ENCODE measurements at places on chromosomes 5 and 9. TPM values are rescaled to one million over a fixed set of nuclear protein-coding genes. Genes with fewer than 3 reads are reported as not detected.

DNA sequence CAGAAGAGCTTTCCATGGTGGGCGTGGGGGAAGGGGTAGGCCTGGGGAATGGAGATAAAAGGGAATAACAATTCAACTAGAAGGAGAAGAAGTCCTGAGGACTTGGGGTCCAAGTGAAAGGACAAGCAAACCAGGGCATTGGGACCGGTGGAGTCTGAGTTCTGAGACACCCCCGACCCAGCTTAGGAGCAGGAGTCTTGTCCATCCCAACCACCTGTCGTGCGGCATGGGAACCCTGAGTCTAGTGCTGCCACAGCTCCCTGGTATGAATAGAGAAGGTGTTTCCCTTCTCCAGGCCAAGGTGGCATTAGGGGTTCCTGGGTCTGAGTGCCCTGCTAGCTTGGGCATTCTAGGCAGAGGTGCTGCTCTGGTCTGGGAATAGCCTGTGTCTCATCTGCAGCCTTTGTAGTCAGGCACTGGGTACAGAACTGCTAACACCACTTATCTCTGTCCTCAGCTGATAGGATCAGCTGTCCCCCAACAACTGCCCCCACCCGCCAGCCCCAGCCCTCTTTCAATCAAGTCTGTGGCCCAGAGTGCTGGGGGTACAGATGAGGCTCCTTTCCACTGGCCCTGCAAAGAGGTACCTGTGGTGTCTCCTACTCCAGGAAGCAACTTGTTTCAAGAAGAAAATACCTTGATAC lies 9.9 kb downstream of the HNRNPAB start:
- no peak for DNase-seq

DNA sequence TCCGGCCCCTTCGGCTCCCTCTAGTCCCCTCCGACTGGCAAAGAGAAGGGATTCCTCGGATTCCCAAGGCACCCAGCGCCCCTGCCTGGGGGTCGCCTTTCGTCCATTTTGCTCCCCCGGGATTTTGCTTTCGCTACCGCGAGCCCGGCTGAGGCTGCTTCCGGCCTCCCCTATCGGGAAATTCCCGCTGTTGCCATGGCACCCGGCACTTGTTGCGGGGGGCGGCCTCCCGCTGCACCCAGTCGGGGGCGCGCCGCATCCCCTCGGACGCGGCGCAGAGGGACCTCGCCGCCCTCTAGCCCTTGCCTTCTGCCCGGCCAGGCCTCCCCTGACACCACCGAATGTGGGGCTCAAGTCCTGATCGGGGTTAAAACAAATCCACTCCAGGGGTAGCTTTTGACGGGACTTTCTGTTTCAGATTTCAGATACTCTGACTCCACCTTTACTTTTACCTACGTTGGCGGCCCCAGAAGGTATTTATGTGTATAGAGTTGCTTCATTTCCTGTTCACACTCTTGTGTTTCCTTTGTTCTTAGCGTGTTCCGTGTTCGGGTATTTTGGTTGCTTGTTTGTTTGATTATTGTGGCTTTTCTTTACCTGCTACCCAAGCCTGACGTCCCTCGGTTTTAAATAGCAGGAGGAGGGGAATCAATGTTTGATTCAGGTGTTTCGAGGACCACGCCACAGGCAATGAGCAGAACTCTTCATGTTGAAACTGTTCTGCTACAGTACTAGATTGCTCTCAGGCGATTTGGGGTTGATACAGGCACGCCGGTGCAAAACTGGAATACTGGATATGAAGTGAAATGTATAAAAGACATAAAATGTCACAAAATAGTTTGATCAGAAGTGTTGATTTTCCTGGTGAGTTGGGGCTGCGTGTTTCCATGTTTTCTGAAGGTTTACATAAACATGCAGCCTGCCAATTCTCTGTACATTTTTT lies 1.5 kb downstream of the PARP8 start:
- peak; percentile 59 for DNase-seq

GRCh38 chr9:91784673-91785446 lies 165.2 kb downstream of the ROR2 start:
- no peak for DNase-seq

DNA sequence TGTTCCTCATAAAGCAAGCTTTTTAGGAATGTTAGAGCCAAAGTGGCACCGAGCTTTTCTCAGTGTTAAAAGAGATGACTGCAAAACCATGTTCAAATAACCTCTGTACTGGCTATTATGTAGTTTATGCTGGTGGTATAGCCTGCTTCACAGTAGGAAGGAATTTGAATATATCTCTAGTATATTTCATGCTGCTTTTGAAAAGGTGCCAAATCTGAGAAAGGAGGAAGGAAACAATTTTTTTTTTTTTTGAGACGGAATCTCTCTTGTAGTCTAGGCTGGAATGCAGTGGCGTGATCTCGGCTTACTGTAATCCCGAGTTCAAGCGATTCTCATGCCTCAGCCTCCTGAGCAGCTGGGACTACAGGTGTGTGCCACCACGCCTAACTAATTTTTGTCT lies 13.5 kb downstream of the CREBRF start:
- no peak for DNase-seq

DNA sequence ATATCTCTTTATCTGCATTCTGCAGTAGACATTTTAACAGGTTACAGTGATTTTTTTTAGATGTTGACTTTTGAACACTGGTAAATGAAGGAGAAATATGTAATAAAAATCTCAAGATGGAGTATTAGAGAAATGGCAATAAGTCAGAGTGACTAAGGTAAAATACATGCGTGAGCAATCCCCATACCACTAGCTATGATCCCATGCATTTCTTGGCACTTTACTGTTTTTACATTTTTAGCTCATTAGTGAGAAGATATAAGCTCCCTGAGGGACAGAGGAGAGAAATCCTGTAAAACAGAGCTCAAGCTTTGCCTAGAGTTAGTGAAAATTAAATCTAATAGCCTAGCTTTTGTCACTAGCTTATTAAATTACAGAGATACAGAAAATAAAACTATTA lies 181.9 kb upstream of the TRPM3 start:
- DNase-seq = no peak

DNA sequence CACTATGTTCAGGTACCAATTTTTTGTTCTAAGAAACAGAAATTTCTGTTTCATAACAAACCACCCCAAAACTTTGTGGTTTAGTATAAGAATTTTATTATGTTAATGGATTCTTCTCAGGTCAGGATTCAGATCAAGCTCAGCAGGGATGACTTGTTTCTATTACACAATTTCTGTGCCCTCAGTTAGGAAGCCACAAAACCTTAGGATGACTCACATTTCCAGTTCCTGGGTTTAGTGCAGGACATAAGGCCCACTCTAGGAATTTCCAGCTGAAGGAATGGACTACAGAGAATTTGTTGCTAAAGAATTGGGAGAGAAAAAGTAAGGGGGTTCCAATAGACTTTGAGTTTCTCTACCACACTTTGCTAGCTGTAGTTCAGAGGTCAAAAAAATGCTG lies 629.3 kb downstream of the ANXA1 start:
- no peak for DNase-seq

- DNase-seq = no peak
These were observed 148.1 kb downstream of the NPR3 start for GRCh38 chr5:32859211-32859641.

DNA sequence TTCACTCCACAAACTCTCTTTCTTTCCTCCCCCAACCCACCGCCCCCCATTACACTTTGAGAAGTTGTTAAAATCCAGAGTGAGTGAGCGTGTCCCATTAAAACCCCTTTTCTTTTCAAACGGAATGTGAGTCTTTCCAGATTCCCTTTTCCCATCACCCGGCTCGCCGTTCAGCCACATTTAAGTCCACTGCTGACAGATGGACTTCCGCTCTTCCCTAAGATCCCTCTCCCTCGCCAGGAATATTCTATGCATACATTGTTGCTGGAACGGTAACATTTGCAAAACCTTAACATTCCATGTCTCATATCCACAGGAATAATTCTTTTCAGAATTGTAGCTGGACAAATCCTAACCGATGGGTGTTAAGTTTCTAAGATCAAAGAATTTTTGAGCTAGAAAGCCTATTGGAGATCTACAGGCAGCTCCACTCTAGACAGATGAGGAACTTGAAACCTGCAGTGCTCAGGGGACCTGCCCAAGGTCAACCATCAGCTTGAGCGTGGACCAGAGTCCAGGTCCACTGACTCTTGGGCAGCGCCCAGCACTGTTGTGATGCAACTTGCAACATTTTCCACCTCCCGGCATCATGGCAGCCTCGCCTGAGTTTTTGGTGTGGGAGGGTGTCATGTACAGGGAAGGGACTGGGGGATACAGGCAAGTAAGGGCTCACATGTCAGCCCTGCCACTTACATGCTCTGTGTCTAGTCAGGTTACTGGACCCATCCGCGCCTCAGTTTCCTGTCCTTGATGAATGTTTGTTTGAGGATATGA lies 500.1 kb downstream of the CCDC171 start:
- DNase-seq = no peak

DNA sequence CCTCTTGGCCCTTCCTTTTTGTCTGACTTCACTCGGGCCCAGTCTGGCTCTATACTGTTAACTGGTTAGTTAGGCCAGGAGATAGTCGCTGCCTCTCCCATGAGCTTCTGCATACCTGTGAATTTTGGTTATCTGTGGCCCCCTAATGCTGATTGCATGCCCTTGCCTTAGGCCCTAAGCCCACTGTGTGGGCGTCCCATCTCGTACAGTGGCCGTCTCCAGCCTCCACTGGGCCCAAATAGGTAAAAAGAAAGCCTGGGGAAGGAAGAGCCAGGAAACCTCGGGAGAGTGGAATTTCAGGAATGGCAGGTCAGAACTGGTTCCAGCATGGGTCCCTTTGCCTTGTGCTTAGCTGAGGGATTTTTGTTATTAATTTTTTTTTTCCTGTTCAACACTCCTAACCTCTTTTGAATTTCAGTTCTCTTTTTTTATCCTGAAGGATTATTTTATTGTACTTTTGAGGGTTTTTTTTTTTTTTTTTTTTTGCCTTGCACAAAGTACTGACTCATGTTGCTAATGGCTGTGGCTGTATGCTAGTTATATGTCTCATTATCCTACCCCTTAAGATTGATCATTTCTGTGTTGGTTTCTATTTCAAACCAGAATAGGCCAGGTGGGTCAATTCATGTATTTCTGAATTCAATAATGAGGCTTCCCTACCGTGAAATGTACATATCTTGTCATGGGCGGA lies 3.4 kb downstream of the PRRC2B start:
- no peak for DNase-seq

DNA sequence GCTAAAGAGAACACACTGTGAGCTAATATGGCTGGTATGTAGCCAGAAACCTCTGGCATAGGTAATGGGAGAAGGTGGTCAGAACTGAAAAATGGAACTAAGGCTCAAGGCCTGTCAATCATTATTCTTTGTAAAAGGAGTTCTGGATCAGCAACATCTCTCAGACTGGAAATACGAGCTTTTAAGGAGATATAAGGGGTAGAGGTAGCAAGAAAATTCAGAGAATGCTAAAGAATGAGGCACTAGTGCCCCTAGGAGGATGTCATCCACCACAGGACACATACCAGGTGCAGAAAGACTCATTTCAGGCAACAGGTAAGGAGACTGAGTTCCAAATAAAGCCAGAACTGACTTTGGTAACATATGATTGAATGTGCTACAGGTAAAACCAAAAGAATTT lies 18.9 kb upstream of the MOCS2 start:
- DNase-seq = no peak

- no peak for DNase-seq
These were observed 32.8 kb downstream of the C5orf15 start for GRCh38 chr5:133935667-133935940.

- peak; percentile 80 for DNase-seq
These were observed at the start of gene VAV2 for GRCh38 chr9:133991964-133992779. Gene VAV2, minus strand, starts transcription at chr9:133992324. Its CDS starts 46 bp downstream, at chr9:133992278.

DNA sequence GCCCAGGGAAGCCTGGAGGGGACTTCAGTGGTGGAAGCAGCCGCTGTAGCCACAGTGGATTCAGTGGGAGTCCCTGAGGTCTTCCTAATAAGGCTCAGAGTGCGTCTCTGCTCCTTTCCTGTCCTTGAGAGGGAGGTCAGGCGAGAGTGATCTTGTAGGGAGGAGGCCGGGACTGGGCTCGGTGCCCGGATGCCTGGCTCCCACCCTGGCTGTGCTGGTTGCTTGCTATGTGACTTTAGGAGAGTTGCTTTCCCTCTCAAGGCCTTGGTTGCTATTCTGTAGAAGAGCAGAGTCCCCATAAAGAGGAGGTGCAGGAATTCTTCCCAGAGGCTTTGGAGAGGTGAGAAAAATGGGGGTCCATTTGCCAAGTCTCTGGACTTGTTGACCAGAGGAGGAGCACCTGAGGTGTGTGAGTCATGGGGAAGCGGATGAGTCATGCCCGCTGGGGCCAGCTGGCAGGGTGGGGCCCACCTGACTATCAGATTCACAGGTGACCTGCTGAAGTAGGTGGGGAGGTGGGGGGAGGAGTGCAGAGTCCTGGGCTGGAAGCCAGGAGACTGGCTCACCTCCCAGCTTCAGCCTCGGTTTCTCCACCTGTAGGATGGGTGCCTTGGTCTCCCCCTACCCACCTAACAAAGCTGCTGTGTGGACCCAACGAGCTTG lies 13.8 kb downstream of the GSN start:
- no peak for DNase-seq

DNA sequence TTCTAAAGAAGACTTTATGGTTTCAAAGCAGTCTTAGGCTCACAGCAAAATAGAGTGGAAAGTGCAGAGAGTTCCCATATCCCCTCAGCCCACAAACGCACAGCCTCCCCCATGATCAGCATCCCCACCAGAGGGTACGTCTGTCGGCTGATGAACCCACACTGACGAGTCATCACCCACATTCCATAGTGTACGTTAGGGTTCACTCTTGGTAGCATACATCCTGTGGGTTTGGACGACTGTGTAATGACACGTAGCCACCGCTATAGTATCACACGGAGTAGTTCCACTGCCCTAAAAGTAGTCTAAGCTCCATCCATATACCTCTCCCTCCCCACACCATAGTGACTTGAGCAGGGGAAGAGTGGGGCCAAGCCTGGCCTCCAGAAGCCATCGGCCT lies 135.7 kb upstream of the PHYKPL start:
- DNase-seq = no peak

- DNase-seq = no peak
These were observed 970.8 kb downstream of the DTWD2 start for GRCh38 chr5:118017536-118017935.

DNA sequence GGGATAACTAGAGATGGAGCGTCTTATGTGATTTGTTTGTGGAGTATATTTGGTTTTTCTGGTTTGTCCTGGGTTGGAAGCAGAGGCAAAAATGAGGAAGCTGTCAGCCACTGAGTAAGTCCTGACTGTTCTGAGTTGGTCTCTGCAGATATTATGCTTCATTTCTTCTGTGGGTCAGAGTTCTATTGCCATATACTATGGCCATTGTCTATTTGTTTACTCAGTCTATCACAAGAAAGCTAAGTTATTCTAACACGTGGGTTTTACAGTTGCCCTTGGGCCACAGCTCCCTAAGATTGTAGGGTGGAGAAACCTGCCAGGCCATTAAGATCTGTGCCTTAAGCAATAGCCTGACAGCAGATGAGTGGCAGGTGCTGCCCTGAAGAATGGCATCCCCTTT lies 3.0 kb upstream of the CTSV start:
- no peak for DNase-seq

GRCh38 chr5:66863243-66864170 lies 267.3 kb downstream of the MAST4 start:
- no peak for DNase-seq

The FGF1 gene
- polyA plus RNA-seq = 48.4 TPM

The PCDHB15 gene
- 12.3 TPM for polyA plus RNA-seq

The GALT gene
- polyA plus RNA-seq = 73.4 TPM

The PCDHB4 gene
- polyA plus RNA-seq = 6.3 TPM

The HRH2 gene
- polyA plus RNA-seq = 3.8 TPM

The FREM1 gene
- polyA plus RNA-seq = 31.1 TPM

The TAF11L8 gene
- not detected for polyA plus RNA-seq

The OTP gene
- polyA plus RNA-seq = 11.8 TPM
